Mucosa of descending colon (tissue), 3 donors: ENCODE measurements at places on chromosomes 12 and 14. TPM values are rescaled to one million over a fixed set of nuclear protein-coding genes. Genes with fewer than 3 reads are reported as not detected.

AQP6 gene
- total RNA-seq: not detected

GRCh38 chr14:74190927-74191575 lies 48.2 kb upstream of the VSX2 start:
- DNase-seq: no peak

GARIN6 gene
- total RNA-seq: not detected

LPCAT3 gene
- 121 TPM for total RNA-seq

A2M gene
- total RNA-seq: 165 TPM
